ENCODE measurements at places on chromosomes 7 and 10. TPM values are rescaled to one million over a fixed set of nuclear protein-coding genes. Genes with fewer than 3 reads are reported as not detected.

The ELAPOR2 gene
- 2.5 TPM for total RNA-seq

The BICC1 gene
- 0.08 TPM for total RNA-seq

- no peak for DNase-seq
Observed at GRCh38 chr7:30193336-30193943, 58.7 kb downstream of the MTURN start.

- DNase-seq, result no peak
Observed at GRCh38 chr10:51103554-51104217, 29.4 kb downstream of the PRKG1 start.

DNA sequence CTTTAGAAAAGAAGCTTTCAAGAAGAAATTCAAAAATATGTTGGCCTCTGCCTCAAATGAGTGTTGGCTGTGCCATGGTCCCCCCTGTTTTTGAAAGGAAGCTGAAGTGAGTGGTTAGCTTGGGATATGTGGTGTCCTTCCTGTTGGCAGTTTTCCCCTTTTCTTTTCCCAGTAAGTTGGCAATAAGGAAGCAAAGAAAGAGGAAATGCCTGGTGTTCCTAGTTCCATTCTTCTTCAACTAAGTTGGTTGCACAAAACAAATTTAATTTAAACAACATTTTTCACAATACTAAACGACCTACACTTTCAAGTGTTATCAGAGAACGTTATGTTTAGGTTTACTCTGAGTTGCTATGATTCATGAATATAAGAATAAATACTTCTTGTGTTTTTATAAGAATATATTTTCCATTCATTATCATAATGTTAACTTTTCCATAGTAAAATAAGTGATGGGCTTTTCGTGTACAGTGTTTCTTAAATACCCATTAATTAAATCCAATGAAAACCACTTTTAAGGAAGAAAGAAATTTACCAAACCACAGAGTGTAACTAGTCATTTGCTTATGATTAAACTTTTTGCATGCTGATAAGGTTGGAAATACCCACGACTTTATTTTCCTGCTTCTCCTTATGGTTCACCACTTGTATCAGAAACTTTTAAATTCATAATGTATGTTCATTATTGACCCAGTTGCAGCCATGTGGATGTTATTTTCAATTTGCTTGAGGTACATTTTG, 7.7 kb downstream of the HDAC9 start:
- no peak for DNase-seq

GRCh38 chr7:20787660-20788419, 1.2 kb upstream of the SP8 start:
- no peak for DNase-seq

DNA sequence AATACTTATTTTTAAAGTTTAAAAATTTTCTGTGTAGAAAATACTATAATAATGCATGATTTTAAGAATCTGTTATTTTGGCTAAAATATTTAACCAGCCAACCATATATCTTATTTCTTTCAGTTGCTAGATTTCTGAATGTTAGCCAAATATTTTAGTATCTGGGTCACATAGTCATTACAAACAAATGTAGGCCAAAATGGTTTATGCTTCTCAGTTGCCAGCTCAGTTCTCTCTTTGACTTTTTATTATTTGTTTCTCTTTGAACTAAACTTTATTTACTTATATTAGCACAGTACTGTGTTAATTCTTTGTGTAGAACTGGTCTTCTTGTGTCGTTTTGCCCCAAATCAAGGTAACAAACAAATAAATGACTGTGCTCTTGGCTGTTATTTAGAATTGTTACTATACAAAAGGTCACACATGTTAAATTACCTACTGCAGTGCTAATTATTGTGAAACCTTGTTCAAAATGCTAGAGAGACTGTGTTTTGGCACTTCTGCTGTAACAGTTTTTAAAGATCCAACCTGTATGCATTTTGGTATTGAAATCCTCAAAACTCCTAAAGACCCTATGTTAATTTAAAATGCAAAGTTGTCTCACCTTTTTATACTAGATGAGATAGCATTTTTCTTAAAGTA, 39.8 kb downstream of the ZEB1 start:
- DNase-seq, result no peak

GRCh38 chr10:51124852-51125251, 50.6 kb downstream of the PRKG1 start:
- DNase-seq, result no peak

- DNase-seq, result no peak
Observed at GRCh38 chr7:155971180-155971770, 159.0 kb upstream of the SHH start.

DNA sequence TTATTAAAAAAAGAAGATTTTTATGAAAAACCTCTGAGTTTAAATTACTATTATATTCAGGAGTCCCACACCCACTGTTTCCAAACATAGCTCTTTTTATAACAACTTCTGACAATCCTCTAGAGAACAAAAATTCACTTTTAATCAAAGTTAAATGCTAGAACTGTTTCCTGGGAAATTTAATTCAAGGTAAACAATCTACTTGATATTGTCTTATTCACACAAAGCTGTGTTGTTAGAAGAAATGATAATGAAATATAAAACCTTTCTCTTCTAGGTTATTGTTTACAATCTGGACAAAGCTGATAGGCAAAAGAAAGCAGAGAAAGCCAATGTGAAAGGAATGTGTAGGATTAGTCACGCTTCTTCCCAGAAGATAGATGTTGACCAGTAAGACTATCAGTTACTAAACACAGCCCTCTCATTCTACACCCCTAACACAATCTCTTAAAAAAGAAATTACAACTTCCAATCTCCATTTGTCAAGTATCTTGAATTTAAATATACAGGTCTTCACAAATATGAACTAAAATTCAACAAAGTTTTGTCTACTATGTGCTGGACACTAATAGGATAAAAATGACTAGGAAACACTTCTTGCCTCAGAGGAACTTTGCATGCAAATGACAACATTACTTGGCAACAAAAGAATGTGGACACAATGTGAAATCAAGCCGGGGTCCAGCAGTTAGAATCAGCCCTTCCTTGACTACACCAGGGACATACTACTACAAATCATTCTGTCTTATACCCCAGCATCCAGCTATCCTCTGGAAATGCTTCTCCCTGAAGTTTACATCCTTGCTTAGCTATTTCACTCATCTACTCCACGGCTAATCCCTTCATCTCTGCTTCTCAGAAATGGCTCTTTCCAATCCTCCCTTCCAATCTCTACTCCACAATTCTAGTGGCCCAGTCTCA, 123.7 kb downstream of the IMMP2L start:
- no peak for DNase-seq

The ITIH2 gene
- total RNA-seq, result not detected

GRCh38 chr7:55569797-55570196, 2.5 kb downstream of the VOPP1 start:
- DNase-seq, result no peak

Measured in activated CD4-positive, alpha-beta memory T cell treated with anti-CD3 and anti-CD28 coated beads, Interleukin-2, amount 10 ng/mL, durations not matched to agents 7 days and 5 days (primary cell).